ENCODE measurements at places on chromosomes 11 and 22. TPM values are rescaled to one million over a fixed set of nuclear protein-coding genes. Genes with fewer than 3 reads are reported as not detected.
A peak's percentile ranks its signal among the peaks of the same experiment; 100 is the strongest.

- DNase-seq: no peak
- no peaks in the 10 kb centered on the region for H3K4me1 ChIP-seq
- no peak overlapping the region for H3K27ac ChIP-seq
- H3K27me3 ChIP-seq: peaks cover 7% of the 10 kb centered on the region
Measured at GRCh38 chr11:129743112-129743815, 72.4 kb upstream of the TMEM45B start.

The TENM4 gene
- 9.0 TPM for total RNA-seq

DNA sequence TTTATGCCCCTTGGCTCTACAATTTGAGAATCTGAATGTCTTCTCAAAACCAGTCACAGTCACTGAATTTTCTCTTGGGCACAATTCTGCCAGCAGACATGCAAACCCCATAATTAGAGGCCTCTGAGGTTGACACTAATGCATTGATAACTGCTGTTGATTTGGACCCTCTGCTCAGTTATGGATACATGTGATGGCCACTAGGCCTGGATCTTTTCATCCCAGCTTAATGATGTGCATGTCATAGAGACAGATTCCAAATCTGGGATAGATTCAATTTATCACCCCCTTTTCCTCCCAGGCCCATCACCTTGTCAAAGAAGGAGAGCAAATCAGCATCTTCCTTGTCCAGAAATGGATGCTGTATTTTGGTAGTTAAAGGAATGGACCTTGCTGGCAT, 92.2 kb downstream of the C11orf91 start:
- H3K27me3 ChIP-seq: no peaks in the 10 kb centered on the region
- H3K27ac ChIP-seq: no peak overlapping the region
- no peak for DNase-seq
- no peak overlapping the region for H3K4me3 ChIP-seq
- H3K36me3 ChIP-seq: no peaks in the 10 kb centered on the region
- H3K4me1 ChIP-seq: no peaks in the 10 kb centered on the region

The MS4A7 gene
- total RNA-seq: not detected

GRCh38 chr11:129636926-129637325, 178.7 kb upstream of the TMEM45B start:
- no peak overlapping the region for H3K4me3 ChIP-seq
- H3K27ac ChIP-seq: no peak overlapping the region
- DNase-seq: no peak
- no peaks in the 10 kb centered on the region for H3K36me3 ChIP-seq

The TMPRSS13 gene
- total RNA-seq: not detected

The MISFA gene
- total RNA-seq: 1.1 TPM

DNA sequence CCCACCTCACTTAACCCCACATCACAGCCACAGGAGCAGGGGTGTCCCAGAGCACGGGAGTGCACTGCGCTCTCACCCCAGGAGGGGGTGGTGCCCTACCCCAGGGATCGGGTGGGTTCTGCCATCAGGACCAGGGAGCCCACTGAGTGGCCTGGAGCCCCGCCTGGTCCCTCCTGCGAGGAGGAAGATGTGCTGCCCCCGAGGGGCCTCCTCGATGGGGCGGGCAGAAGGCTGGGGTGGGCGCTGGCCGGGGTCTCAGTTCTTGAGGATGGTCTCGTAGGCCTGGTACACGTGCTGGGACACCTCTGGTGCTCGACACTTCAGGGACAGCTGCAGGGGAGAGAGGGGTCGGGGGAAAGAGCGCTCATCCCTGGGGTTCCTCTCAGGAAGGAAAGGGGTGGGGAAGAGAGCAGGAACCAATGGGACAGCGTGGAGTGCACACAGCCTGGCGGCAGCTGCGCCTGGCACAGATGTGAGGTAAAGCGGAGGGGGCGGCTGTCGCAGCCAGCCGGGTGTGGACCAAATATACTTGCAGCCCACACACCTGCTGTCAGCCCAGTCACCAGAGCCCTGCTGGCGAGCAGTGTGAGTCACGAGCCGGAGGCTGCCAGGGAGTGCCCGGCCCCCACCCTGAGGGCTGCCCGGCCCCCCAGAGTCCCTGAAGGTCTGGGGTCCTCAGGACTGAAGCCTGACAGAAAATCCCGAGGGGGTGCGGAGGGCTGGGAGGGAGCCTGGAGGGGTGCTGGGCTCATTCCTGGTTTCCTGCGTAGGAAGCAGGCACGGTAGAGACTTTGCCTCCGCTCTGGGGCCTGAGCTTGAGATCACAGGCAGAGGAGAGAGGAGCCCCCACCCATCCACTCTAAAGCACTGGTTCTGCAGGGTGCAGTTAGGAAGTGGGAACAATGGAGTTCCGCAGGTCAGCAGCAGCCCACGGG, 13.3 kb upstream of the RASL10A start:
- DNase-seq: peak; percentile 22
- H3K4me3 ChIP-seq: no peak overlapping the region
- H3K4me1 ChIP-seq: peaks cover 9% of the 10 kb centered on the region
- no peaks in the 10 kb centered on the region for H3K27me3 ChIP-seq

DNA sequence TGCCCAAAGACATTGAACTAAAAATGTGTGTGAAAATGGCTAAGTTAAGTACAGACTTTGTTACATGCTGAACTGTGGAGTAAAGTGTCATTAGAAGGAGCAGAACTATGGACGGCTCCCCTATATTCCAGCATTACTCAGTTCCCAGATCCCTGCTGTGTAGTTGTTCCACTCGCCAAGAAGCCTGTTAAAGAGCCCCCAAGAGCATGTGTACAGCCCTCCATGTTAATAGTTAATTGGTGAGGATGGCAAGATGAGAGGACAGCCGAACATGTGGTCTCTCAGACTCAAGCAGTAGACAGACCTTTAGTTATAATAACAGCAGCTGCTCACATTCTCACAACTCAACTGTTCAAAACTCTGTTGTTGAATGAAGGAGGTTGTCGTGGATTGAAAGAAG, 127.4 kb downstream of the ELP4 start:
- H3K36me3 ChIP-seq: 0 out of 2 replicates have a peak, but pooled peaks cover 1% of the 10 kb centered on the region
- no peaks in the 10 kb centered on the region for H3K27me3 ChIP-seq
- H3K27ac ChIP-seq: no peak overlapping the region
- no peaks in the 10 kb centered on the region for H3K4me1 ChIP-seq

DNA sequence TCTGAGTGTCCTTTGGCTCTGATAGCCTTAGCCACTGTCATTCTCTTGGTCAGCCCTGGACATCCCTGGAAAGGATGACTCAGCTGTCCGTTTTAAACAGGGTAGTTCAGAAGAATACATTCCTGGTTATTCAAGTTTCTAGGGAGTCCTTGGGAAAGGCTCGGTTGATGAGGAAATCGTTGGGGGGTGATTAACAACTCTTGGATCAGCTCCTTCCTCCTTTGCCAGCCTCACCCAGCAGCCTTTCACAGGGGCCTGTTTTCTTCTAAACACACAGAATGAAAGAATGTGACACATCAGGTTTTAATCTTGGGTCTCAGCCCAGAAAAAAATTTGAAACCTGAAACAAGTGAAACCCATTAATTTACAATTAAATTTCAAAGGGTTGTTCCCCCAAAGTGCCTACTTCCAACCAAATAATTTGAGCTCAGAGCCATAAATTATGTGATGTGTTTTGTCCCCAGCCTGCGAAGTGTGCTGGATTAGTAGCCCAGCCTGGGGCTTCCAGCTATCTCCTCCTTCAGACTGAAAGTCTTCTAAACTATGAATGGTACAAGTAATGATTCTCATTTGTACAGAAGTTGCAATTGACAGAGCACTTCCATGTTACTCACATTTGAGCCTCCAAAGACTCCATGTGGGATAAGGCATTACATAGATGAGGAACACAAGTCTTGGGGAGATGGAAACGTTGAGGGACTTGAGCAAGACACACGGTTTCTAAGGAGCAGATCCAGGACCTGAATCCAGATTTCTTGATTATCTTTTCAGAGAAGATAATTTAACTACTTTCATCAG, 19.3 kb upstream of the MRGPRX2 start:
- H3K27ac ChIP-seq: no peak overlapping the region
- H3K4me3 ChIP-seq: no peak overlapping the region
- DNase-seq: peak; percentile 68
- H3K4me1 ChIP-seq: peaks cover 3% of the 10 kb centered on the region
- H3K27me3 ChIP-seq: peaks cover 12% of the 10 kb centered on the region
- no peaks in the 10 kb centered on the region for H3K36me3 ChIP-seq

The ZNF280B gene
- 1.9 TPM for total RNA-seq

The MGAT3 gene
- total RNA-seq: 0.28 TPM

The FAT3 gene
- total RNA-seq: 2.2 TPM

DNA sequence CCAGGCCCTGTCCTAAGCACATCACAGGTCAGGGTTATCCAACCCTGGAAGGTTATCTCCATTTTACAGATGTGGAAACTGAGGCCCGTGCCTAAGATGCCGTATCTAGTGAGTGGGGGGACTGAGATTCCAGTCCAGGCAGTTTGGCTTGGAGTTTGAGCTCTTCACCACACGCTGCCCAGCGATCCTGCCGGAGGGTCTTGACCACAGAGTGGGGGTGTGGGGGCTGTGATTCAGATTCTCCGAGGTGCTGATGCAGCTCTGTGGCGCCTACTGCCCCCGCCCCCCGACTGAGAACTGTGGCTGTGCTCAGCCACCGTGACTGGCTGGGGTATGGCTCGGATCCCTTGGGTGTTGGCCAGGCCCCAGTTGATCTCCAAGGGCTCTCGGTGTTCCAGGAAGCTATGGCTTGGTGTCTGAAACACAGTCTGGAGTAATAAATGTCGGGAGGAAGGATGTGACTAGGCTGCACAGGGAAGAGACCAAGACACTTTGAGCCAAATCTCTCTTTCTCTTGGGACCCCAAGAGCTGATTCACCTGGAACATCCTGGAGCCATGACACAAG, 60.6 kb upstream of the RASD2 start:
- peak; percentile 16 for DNase-seq
- H3K4me3 ChIP-seq: no peak overlapping the region
- H3K36me3 ChIP-seq: no peaks in the 10 kb centered on the region
- H3K27ac ChIP-seq: no peak overlapping the region
- H3K4me1 ChIP-seq: peaks cover 19% of the 10 kb centered on the region

The OR10D3 gene
- total RNA-seq: not detected

GRCh38 chr11:17579451-17579850, 32.4 kb downstream of the OTOG start:
- 0 out of 2 replicates have a peak, but pooled peaks cover 1% of the 10 kb centered on the region for H3K27me3 ChIP-seq
- no peaks in the 10 kb centered on the region for H3K4me1 ChIP-seq
- H3K27ac ChIP-seq: no peak overlapping the region
- DNase-seq: no peak
- H3K36me3 ChIP-seq: no peaks in the 10 kb centered on the region
- H3K4me3 ChIP-seq: no peak overlapping the region

GRCh38 chr22:24740626-24741025, 33.9 kb downstream of the PIWIL3 start:
- no peak for DNase-seq
- no peaks in the 10 kb centered on the region for H3K36me3 ChIP-seq
- peaks cover 7% of the 10 kb centered on the region for H3K27me3 ChIP-seq
- H3K4me3 ChIP-seq: no peak overlapping the region
- H3K27ac ChIP-seq: no peak overlapping the region
- H3K4me1 ChIP-seq: no peaks in the 10 kb centered on the region

GRCh38 chr11:32148895-32149294, 58.0 kb downstream of the RCN1 start:
- H3K4me3 ChIP-seq: no peak overlapping the region
- H3K27ac ChIP-seq: no peak overlapping the region
- no peak for DNase-seq

- H3K36me3 ChIP-seq: no peaks in the 10 kb centered on the region
- DNase-seq: no peak
- H3K4me1 ChIP-seq: peaks cover 1% of the 10 kb centered on the region
- H3K27ac ChIP-seq: no peak overlapping the region
- no peak overlapping the region for H3K4me3 ChIP-seq
Measured at GRCh38 chr22:27292542-27293299, 508.8 kb downstream of the MN1 start.

The MUC2 gene
- total RNA-seq: not detected

DNA sequence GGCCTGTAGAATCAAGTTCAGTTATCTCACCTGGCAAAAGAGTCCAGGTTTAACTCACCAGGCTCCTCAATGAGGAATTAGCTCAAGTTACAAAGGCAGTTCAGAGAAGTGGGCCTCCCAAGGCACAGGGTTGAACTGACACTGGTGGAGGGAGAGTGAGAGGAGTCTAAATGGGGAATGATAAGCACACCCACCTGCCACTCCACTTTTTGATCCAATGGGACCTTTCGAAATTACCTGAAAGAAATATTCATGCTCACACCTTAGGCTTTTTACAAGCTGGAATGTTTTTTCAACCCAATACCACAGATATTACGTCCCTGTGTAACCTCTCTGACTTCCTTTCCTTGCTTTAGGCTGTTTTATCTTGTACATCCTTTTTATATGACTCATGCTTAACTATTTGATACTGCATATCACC, 642.7 kb upstream of the TENM4 start:
- no peak for DNase-seq
- H3K27ac ChIP-seq: no peak overlapping the region
- H3K27me3 ChIP-seq: peaks cover 4% of the 10 kb centered on the region

GRCh38 chr22:25419247-25420113, 145.0 kb upstream of the GRK3 start:
- DNase-seq: peak; percentile 47
- peaks cover 79% of the 10 kb centered on the region for H3K27me3 ChIP-seq
- H3K36me3 ChIP-seq: no peaks in the 10 kb centered on the region
- peak overlapping the region; percentile 17 for H3K4me3 ChIP-seq
- H3K27ac ChIP-seq: no peak overlapping the region
- H3K4me1 ChIP-seq: peaks cover 6% of the 10 kb centered on the region

- no peaks in the 10 kb centered on the region for H3K27me3 ChIP-seq
- H3K4me1 ChIP-seq: no peaks in the 10 kb centered on the region
- no peak overlapping the region for H3K4me3 ChIP-seq
- H3K27ac ChIP-seq: no peak overlapping the region
- no peak for DNase-seq
Measured at GRCh38 chr11:29984544-29984943, 32.3 kb downstream of the KCNA4 start.

- no peak overlapping the region for H3K27ac ChIP-seq
- H3K4me3 ChIP-seq: peak overlapping the region; percentile 23
Measured at GRCh38 chr11:66386171-66387069, 14.9 kb upstream of the SLC29A2 start.
